ENCODE measurements at places on chromosomes 6 and 20. TPM values are rescaled to one million over a fixed set of nuclear protein-coding genes. Genes with fewer than 3 reads are reported as not detected.

The KCNQ5 gene
- total RNA-seq = 10.0 TPM

The LIN28B gene
- total RNA-seq = not detected

The PGBD1 gene
- total RNA-seq = 4.0 TPM

The MYO6 gene
- total RNA-seq = 0.42 TPM

The IL20RA gene
- total RNA-seq = not detected

DNA sequence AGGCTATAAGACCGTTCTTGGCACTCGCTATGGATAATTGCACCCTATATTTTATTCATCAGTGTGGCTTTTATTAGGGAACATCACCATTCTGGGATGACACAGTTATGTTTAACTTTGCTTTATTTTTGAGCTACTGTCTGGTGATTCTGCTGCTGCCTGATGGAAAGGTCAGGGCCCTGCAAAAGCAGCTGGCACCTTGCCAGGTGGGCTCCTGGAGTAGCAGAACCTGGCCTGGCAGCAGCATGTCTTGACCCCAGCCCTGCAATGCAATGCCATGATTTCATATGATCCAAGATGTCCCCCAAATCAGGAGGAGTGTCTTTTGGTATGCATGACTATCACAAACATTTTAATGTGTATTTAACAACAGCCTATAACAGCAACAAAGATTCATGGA, 228.4 kb upstream of the RSPO3 start:
- DNase-seq = no peak

GRCh38 chr20:32240205-32240604, 32.5 kb downstream of the POFUT1 start:
- no peak for DNase-seq

GRCh38 chr20:41505184-41505583, 113.0 kb downstream of the CHD6 start:
- no peak for DNase-seq

- DNase-seq = no peak
Observed at GRCh38 chr6:131629651-131630050, 1.6 kb upstream of the MED23 start.

DNA sequence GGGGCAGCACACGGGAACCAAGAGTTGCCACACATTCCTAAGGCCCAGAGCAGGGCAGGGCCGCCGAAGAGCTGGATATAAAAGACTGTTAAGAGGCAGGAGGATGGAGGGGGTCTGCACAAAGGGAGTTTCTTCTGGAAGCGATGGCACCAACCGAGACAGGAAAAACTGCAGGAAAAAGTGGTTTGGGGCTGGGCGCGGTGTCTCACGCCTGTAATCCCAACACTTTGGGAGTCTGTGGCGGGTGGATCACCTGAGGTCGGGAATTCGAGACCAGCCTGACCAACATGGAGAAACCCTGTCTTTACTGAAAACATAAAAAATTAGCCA, 41.8 kb downstream of the SSR1 start:
- no peak for DNase-seq

DNA sequence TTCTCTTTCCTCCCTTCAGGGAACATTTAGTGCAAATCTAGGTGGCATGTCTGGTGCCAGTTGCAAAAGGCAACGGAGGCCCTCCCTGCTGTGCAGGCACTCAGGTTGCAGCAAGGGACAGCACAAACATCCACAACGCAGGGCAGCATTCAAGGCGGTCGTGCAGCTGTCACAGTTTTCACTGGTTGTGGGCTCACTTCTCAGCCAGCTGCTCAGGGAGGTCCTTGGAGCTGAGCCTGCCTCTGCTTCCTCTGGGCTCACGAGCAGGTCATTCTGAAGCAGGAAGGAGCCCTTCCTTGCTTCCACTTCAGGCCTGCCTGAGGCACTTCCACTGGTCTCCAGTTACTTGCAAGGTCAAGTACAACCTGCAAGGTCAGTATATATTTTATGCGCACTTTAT, 3.8 kb upstream of the NPEPL1 start:
- no peak for DNase-seq

DNA sequence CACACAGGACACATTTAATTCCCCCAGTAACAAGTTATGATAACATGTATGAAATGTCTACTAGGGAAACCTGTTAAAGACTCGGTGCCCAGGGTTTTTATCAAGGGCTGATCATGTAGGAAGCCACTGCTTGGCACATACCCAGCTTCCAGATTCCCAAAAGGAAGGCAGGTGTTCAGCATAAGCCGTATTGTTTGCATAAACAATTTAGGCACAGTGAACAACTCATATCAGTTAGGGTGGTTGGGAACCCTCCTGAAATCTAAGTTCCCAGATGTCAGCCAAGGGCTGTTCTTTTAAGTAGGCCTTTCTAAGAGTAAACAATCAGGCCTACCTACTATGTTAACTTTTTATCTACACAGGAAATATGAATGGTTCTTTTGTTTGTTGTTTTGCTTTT, 74.1 kb downstream of the ASXL1 start:
- DNase-seq = no peak
